Right ventricle myocardium superior (tissue), 1 donor: ENCODE measurements at places on chromosomes 13 and 19. TPM values are rescaled to one million over a fixed set of nuclear protein-coding genes. Genes with fewer than 3 reads are reported as not detected.

DNA sequence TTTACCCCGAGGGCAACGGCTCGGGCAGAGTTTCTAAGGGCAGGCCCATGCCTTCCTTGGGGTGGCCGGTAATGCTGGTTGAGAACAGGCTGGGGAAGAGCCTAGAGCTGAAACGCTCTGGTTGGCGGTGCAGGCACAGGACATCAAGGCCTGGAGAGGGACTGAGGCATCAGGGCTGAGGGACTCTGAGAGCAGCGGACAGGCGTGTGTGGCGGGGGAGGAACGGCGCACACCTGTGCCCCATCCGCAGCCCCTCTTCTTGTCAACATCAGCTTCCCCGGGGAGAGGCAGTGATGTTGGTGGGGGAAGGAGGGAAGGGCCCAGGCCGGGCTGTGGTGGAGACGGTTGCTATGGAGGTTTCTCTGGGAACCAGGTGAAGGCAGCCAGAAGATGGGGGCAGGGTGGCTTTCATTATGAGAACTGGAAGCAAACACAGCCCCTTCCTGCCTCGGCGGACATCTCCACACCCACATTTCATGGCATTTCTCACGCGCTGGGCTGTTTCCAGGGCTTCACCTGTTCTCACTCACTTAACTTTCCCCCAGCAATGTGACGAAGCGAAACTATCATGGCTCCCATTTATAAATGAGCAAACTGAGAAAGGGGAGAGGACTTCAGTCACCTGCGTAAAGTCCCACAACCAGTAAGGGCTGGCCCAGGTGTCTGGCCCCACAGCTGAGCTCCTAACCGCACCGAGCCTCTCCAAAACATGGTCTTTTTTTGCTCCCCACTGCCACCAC lies 8.2 kb upstream of the ATF5 start:
- DNase-seq: peak; percentile 22

- DNase-seq: no peak
These were observed 2.3 kb downstream of the IER2 start for GRCh38 chr19:13152356-13152973.

DNA sequence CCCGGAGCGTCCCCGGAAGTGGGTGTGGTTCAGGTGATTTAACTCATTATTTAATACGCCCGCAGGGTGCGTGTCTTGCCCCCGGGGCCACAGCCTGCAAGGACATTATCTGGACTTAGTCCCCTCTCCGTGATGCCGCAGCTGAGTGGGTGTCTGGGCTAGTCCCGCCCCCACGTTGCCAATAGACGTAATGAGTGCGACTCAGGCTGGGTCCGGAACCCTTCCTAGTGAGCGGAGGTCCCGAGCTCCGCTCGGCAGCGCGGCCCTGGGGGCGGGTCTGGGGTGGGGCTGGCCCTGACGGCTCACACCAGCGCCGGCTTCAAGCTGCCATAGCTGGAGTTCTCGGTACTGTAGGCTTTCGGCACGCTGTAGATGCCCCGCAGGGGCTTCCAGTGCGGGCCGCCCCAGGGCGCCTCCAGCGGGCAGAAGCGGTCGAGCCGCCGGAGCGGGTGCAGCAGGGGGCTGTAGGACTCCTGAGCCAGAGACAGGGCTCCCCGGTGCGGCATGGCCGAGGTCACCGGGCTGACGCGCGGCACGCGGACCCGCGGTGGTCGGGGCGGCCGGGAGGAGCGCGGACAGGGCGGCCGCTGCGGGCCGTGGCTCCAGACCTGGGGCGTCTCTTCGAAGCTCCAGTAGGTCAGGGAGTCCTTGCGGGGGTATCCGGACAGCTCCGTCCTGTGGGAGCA lies 918 bp upstream of the LHB start:
- DNase-seq: peak; percentile 63

GRCh38 chr19:16363133-16363851 lies 38.7 kb downstream of the KLF2 start:
- DNase-seq: no peak

DNA sequence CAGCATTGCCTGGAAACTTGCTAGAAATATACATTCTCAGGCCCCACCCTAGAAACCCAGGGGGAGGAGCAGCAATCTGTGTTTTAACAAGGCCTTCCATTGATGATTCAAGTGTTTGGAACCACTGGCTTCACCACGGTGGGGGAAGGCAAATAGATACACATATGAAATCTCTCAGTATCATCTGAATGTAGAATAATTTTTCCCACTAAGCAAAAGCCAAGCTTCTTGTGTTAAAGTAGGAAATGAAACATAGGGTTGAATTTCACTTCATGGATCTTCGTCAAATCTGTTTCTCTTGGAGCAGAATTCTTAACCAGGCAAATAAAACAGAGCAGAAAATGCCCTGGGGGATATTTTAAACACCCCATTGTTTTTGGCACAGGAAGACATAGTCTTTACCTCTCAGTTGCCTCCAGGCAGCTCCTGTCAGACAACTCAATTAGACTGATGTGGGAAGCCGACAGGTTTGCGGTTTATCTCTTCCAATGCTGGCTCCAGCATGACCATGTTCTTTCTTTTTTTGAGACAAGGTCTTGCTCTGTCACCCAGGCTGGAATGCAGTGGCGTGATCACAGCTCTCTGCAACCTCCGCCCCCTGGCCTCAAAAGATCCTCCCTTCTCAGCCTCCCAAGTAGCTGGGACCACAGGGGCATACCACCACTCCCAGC lies 213.0 kb downstream of the FOXO1 start:
- DNase-seq: no peak

- no peak for DNase-seq
These were observed 113.2 kb downstream of the MYCBP2 start for GRCh38 chr13:77213644-77214043.

DNA sequence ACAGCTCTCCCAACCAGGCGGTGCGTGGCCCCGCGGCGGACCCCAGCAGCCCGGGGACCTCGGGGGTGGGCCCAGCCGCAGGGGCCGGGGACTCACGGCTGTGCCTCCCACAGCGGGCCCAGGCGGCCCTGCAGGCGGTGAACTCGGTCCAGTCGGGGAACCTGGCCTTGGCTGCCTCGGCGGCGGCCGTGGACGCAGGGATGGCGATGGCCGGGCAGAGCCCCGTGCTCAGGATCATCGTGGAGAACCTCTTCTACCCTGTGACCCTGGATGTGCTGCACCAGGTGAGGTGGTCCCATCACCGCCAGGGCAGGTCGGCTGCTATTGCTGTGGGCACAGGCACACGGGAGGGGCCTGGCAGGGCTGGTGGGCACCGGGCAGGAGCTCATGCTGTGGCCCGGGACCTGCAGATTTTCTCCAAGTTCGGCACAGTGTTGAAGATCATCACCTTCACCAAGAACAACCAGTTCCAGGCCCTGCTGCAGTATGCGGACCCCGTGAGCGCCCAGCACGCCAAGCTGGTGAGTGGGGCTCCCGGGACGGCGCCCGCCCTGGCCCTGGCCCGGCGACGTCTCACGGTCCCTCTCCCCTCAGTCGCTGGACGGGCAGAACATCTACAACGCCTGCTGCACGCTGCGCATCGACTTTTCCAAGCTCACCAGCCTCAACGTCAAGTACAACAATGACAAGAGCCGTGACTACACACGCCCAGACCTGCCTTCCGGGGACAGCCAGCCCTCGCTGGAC lies 7.3 kb downstream of the PTBP1 start:
- DNase-seq: no peak

DNA sequence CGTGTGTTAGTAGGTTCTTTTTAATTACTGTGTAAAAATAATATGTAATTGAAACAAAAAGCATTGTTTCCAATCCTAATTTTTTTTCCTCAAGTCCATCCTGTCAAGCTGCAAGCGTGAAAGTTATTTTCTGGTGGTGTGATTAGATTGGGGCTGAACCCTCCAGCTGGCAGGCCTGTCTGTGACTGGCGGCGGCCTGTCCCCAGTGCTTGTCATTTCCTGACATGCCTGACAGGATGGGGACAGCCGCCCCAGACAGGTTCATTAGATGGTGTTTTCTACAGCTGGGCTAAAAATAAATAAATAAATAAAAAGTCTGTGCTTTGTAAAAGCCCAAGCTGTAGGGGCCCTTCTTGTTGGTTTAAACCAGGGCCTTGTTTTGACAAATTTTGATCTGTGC lies 53.7 kb upstream of the MAB21L1 start:
- no peak for DNase-seq

DNA sequence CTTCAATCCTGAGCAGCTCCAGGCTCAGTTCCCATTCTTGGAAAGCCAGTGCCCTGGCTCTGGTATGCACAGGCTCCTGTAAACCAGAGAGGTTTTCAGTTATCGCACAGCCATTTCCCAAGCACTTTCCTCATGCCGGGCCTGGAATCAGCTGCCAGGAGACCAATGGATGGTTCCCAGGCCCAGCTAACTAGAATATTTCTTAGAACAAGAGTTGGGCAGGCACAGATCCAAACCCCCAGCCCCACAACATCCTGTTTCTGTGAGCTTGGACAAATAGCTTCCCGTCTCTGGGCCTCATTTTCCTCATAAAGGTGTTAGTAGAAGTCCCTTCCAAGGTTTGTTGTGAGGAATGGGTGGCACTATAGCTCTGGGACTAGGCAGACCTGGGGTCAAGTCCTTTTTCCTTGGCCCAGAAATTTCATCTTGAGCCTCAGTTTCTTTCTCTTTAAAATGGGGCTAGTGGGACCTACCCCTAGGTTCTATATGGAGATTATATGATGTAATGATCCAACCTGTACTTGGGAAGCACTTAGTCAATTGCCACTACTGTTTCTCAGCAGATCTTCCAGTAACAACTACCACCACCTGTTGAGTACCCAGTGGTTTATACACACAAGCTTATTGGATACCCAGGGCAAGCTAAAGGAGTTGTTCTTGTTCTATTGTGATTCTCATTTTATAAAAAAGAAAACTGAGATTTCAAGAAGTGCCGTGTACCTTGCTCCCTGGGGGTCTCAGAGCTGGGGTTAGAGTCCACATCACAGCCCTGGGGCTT lies 5.1 kb upstream of the CCDC97 start:
- no peak for DNase-seq

DNA sequence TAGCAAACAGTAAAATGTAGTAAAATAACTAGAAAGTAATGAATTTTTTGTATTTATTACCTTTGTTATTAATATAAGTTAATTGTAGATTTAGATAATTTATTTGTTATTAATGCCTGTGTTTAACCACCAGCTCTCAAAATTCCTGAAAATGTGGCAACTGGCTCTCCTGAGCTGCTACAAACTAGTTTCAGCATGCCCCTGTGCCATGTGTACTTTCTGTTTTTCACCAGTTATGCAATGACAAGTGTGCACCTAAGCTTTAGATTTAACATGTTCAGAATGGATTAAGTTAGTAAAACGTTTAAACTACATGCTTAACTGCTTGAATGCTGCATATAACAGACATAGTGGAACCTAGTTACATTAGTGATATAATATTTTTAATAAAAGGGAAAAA lies 88.1 kb downstream of the POSTN start:
- no peak for DNase-seq

- no peak for DNase-seq
These were observed 9.7 kb downstream of the IGSF23 start for GRCh38 chr19:44623080-44623479.

DNA sequence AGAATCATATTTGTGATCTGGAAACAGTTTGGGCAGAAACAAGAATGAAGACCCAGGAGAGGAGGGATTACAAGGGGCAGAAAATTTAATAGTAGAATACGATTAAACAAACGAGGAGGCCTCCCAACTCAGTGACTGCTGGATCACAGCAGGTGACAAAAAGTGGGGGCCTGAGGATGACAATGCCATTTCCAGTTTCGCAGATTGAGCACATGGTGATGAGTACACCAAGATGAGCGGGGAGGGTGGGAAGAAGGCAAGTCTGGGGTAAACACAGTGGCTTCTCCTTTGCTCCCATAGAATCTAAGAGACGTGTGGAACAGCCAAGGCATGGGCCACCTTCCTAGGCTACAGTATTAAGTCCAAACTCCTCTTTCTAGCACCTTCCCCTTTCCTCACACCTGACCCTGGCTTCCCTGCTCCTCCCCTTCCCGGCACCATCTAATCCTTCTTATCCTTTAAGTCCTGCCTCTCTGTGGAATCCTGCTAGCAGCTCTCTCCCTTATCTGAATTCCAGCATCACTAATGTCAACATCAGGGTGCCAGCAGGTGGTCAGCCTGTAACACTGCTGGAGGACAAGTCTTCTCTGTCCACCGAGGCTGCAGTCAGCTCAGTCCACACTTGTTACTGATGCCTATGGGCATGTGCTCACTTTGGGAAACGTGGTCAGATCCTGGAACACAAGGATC lies 13.5 kb downstream of the ATP7B start:
- no peak for DNase-seq

- no peak for DNase-seq
These were observed 6.0 kb downstream of the SIGLEC11 start for GRCh38 chr19:49954933-49955332.

DNA sequence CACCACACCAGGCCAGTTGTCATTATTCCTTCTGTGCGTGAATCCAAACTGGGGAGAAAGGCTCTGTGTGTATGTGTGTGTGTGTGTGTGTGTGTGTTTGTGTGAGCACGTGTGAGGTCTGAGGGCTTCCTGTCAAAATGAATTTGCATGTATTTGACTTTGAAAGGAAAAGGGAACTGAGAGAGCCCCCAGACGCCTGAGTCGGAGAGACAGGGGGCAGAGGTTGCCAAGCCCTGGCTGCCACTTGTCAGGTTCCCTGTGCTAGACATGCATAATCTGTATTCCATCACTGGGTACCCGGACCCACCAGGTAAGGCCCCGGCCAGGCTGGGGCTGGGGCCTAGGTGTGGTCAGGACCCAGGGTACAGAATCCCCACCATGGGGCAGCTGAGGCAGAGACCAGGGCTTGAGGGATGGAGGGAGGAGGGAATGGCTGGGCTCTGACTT lies at the start of gene CLEC17A:
Gene CLEC17A, plus strand, starts transcription at position 191 of the 447 bp plus-strand sequence. Its CDS starts 77 bp downstream, at position 268.
- DNase-seq: no peak

DNA sequence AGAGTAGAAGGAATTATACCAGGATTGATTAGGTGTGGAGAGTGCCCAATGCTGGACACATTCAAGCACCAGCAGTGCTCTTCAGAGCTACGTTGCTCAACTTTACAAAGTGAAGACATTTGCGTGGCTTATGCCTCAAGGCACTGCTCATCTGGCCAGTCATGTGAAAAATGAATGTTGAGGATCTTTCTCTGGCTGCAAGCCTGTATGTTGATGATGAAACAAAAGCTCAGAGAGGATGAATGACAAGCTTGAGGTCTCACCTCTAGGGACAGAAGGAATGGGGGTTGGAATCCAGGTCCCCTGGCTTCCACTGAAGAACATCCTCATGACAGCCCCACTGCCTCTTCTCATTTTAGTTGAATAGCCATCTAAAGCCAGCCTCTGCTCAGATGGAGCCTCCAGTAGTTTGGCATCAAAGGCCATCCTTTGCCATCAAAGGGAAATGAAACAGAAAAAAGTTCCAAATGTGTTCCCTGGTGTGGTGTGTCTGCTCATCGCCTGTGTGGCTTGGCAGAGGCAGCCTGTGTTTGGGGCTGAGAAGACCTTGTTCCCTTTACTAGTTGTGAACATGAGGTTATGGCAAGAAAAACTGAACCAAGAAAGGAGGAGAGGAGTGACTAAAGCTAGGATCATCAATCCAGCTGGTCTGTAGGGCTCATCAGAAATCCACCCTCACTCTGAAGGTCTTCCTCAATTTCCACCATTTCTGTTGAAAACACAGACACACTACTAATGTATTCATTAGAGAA lies 114.0 kb upstream of the KL start:
- DNase-seq: peak; percentile 58

The PGLYRP2 gene
- total RNA-seq: not detected

The FTL gene
- total RNA-seq: 748 TPM

The SULT2A1 gene
- total RNA-seq: not detected

The MAU2 gene
- 32.8 TPM for total RNA-seq

The LGALS14 gene
- not detected for total RNA-seq
